ENCODE measurements at places on chromosomes 6 and 20. TPM values are rescaled to one million over a fixed set of nuclear protein-coding genes. Genes with fewer than 3 reads are reported as not detected.

Gene GTF3C6
- total RNA-seq = 88.5 TPM

Gene ACTL10
- total RNA-seq = not detected

Gene TSBP1
- total RNA-seq = not detected

Gene RBBP8NL
- total RNA-seq = 0.52 TPM

Gene NECAB3
- 12.2 TPM for total RNA-seq

Gene BTN1A1
- not detected for total RNA-seq

Gene FLRT3
- total RNA-seq = 2.2 TPM

Gene GGTLC1
- total RNA-seq = not detected

Gene TP53TG5
- not detected for total RNA-seq

Gene TRIM10
- not detected for total RNA-seq

Gene TMEM14A
- total RNA-seq = 37.1 TPM

Gene GLP1R
- total RNA-seq = not detected

Gene RIPOR2
- total RNA-seq = 0.46 TPM

Gene MROH8
- 1.2 TPM for total RNA-seq

Gene DDX43
- not detected for total RNA-seq

Gene SAPCD1
- 5.2 TPM for total RNA-seq

Gene TPMT
- 6.0 TPM for total RNA-seq

Gene MOCS1
- 1.6 TPM for total RNA-seq

Gene NCOA6
- 19.9 TPM for total RNA-seq

Gene HLA-DRA
- total RNA-seq = not detected

Gene BHLHE23
- total RNA-seq = not detected

Gene ZNF831
- total RNA-seq = not detected

Gene LRRN4
- total RNA-seq = not detected

Gene PCK1
- total RNA-seq = 0.13 TPM

Gene NDRG3
- total RNA-seq = 19.6 TPM

Gene MCCD1
- not detected for total RNA-seq

Gene UNC5CL
- total RNA-seq = 0.47 TPM

Gene ZBTB12
- 3.4 TPM for total RNA-seq

Gene HSF2
- 6.5 TPM for total RNA-seq

Gene HEY2
- not detected for total RNA-seq
